ENCODE measurements at places on chromosomes 7 and 10.

- DNase-seq: no peak
Observed at GRCh38 chr7:70833726-70834125, 298.2 kb upstream of the GALNT17 start.

GRCh38 chr7:31874631-31875386 lies 187.8 kb downstream of the PPP1R17 start:
- no peak for DNase-seq

- no peak for DNase-seq
Observed at GRCh38 chr7:23336799-23337283, 37.7 kb downstream of the MALSU1 start.

- no peak for DNase-seq
Observed at GRCh38 chr10:115802911-115803310, 470.1 kb downstream of the GFRA1 start.

- no peak for DNase-seq
Observed at GRCh38 chr7:19554581-19554980, 154.3 kb downstream of the POLR1F start.

DNA sequence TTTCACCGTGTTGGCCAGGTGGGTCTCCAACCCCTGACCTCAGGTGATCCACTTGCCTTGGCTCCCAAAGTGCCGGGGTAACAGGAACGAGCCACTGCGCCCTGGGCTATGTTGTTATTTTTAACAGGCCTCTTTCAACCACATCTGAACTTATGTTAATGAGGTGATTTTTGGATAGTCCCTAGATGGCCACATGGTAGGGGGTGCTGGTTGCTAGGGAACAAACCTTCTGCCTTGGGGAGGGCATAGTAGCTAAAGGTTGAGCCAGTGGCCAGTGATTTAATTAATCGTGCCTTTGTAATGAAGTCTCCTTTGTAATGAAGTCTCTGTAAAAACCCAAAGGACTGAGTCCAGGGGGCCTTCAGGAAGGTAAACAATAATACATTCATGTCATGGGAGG lies 9.1 kb downstream of the COMTD1 start:
- DNase-seq: no peak

DNA sequence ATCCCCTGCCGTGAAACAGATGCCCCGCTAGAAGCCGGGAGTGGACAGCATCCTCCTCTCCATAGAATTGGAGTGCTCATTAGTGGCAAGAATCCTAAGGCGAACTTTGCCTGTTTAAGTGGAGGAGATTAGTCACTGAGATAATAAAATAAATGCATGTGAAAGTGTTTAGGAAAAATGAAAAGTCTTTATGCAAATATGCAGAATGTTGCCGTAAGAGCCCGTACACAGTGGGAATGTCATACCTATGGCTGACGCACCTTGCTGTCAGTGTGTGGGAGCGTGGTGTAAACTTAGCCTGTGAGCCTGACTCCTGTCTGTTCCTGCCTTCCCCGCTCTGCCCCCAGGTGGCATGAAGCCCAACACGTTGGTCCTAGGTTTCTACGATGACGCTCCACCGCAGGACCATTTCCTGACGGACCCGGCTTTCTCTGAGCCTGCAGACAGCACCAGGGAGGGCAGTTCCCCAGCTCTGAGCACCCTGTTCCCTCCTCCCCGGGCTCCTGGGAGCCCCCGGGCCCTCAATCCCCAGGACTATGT lies 1.7 kb upstream of the TRIP6 start:
- DNase-seq: no peak

DNA sequence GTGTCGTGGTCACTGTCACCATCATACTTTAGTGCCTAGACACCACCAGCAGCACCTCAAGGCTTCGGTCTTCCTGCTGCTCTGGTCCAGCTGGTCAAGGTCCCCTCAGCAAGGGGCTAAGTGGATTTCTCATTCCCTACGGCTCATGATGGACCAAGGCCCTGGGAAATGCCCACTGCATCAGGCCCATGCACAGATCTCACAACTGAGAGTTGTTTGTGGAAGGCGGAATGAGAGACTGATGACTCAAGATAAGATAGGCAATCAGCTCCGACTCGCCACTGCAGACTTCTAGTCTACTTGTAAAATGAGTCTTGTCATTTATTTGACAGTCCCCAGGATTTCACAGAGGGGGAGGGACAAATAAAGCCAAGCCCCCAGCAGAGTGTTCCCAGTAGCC lies 108.4 kb upstream of the TBX20 start:
- no peak for DNase-seq

DNA sequence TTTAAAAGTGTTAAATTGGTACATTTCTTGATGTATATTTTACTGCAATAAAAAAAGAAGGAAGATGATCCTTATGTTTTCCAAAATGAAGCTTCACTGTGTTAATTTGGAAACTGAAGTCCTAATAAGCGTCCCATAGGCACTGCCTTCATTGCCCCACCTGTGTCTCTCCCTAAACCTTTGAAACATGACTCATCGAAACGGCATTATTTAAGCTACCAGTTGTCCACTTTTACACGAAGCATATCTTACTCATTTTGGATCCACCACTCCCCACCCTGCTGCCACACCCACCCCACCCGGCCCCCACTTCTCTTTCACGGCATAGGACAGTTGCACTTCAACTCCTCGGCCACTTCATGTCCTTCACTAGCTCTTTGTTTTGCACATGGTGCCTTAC lies 85.5 kb downstream of the KIAA1549 start:
- no peak for DNase-seq

DNA sequence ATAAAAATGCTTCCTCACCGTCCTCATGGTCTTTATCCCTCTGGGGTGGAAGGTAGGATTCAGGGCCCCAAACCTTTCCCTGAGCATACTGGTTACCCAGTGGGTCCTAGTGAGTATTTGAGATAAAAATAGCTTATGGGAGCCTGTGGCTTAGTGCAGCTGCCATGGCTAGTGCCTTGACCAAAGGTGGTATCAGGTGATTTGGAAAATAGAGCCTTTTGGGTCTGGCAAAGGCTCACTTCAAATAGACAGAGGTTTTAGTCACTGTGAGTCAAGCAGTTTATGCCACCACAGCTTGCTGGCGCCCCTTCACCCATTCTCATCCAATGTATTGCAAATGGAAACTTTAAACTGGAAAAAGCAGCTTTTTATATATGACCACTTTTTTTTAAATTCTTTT lies 30.4 kb downstream of the PLAU start:
- DNase-seq: no peak

- peak; percentile 25 for DNase-seq
Observed at GRCh38 chr7:16644636-16645592, 640 bp downstream of the ANKMY2 start.

DNA sequence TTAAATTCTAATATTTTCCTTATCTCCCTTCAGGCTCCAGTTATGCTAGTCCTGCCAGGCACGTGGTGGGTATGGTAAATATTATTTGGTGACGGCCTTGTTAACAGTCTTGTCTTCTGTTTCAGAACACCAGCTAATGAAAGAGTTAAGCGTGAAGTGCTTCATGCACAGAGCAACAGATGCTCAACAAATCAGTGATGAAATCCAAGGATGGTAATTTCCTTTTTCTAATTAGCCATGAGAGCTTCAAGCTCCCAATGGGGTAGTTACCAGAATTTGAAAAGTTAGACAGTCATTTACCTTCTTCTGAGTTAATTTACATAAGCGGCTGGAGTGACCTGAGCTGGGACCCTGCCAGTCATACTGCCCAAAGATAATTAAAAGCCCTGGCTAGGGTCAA lies 1.9 kb upstream of the OTUD1 start:
- no peak for DNase-seq

DNA sequence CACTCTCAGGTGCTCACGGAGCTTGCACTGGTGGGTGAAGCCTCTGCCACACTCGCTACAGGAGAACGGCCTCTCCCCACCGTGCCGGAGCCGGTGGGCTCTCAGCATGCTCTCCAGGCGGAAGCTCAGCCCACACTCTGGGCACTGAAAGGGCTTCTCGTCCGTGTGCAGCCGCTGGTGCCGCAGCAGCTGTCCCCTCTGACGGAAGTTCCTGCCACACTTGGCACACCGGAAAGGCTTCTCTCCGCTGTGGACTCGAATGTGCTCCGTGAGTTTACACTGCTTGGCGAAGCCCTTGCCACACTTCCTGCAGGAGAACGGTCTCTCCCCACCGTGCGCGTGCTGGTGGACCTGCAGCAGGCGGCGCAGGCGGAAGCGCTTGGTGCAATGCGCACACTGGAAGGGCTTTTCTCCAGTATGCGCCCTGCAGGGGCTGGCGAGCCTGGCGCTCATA lies 19.3 kb downstream of the ZNF786 start:
- DNase-seq: no peak

- no peak for DNase-seq
Observed at GRCh38 chr7:85688712-85689111, 501.9 kb upstream of the SEMA3D start.

- no peak for DNase-seq
Observed at GRCh38 chr7:151010307-151011096, 13.8 kb downstream of the ATG9B start.

DNA sequence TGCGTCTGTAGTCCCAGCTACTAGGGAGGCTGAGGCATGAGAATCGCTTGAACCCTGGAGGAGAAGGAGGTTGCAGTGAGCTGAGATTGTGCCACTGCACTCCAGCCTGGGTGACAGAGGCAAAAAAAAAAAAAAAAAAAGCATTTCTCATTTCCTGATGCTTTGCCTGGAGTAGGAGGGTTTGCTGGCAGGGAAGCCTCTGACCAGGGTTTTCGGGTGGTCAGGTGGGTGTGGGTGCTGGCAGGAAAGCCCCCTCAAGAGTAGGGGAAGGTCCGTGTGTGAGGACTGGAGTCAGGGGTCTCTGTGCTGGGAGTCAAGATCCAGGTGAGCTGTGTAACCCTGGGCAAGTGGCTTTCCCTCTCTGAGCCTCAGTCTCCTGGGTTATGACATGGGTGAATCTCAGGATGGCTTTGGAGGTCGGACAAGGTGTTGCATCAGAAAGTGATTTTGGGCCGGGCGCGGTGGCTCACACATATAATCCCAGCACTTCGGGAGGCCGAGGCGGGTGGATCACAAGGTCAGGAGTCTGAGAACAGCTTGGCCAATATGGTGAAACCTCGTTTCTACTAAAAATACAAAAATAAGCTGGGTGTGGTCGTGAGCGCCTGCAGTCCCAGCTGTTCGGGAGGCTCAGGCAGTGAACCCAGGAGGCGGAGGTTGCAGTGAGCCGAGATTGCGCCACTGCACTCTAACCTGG lies 3.2 kb downstream of the AMZ1 start:
- no peak for DNase-seq

GRCh38 chr7:128431221-128431620 lies 21.4 kb upstream of the IMPDH1 start:
- DNase-seq: no peak

Data from activated T-helper 1 cell treated with anti-CD3 and anti-CD28 coated beads, Interleukin-2, amount 50 U/mL, for 16 hours (primary cell).